AG09309 (cell line): ENCODE measurements at places on chromosomes 6 and 20.

GRCh38 chr20:25495189-25495824, 87.8 kb downstream of the GINS1 start:
- DNase-seq: no peak

DNA sequence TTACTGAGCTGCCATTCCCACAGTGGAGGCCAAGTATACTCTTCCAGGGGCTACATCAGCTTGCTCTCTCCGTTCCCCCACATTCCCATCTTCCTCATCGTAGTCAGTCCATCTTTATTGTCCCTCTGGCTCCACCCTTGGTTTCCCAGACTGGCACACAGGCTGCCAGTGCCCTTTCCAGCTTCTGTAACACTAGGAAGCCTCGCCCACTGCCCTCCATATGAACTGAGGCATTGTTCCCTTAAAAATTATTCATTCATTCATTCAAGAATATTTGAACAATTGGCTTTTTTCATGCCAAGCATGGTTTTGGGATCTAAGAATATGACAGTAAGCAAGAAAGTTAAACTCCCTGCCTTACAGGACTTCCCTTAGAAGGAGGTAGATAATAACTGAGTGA, 14.3 kb downstream of the ROS1 start:
- DNase-seq: no peak

DNA sequence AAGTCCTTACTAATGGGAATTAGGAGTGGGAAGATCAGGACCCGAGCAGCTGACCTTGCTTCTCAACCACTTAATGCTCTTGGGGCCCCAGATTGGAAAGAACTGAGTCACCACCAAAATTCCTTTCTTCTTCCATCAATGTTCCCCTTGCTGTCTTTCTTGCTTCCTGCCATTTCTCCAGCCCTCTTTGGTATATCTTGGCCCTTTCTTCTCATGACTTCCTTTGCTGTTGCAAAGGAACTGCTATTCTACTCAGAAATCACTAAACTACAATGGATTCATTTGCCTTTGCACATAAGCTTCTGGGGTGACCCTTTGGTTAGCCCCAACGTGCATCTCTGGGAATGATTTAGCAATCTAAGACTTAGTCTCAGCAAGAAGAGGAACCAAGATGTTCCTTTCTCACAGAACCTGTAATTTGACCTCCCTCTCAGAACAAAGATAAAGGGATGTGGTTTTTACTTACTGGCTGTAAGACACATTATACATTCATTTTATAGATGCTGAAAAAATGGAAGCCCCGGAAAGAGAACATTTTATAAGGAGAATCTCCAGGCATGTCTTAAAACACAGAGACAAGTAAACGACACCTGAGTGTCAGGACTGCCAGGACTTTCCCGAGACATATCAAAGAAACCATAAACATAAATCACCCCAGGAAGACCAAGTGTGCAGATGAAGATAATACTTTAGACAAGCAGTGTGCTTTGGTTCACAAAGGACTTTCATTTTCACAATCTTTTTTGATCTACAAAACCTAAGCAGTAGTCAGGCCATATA, 99.0 kb upstream of the TNFAIP3 start:
- no peak for DNase-seq

DNA sequence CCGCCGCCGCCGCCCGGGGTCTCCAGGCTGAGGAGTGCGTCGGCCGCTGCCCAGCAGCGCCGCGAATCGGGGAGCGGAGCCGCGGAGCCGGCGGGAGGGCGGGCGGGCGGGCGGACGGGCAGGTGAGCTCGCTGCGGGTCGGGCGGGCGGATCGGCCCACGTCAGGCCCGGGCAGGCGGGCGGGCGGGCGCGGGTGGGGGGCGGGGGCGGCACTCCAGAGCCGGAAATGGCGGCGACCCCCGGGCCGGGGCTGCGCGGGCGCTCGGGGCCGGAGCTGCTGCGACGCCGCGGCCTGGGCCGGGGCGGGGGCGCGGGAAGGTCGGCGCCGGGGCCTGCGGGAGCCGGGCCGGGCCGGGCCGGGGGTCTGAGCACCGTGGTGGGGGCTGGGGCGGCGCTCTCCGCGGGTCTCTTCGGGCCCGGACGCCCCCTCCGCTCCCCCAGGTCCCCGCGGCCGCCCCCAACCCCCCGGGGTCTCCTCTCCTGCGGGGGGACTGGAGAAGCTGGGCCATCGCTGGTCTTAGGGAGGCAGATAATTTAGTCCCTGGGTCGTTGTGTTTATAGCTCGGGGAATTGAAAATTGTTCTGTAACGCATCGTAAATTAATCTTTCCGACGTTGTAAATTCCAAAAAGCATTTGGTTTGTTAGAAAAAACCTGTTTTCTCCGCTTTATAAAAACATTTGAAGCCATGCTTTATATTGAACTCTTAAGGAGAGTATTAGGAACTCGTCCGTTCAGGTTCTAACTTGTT, 451 bp downstream of the DNAJC5 start:
- no peak for DNase-seq

DNA sequence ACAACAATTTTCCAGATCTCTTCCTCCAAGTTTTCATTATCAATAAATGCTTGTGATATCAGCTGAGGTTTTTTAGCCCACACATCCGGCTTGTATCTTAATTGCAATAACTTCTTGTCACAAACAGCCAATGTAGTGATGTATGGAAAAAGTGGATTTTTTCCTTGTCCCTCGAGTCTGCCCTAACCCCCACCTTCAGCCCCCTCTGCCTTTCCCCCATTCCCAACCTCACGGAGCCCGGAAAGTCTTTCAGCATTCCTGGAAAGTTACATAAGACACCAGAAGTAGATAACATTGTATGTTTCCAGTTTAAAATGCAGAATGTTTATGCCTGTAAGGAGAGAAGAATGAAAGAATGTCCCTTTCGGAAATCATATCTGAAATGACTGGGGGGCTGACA, 179.2 kb upstream of the PHACTR1 start:
- no peak for DNase-seq

DNA sequence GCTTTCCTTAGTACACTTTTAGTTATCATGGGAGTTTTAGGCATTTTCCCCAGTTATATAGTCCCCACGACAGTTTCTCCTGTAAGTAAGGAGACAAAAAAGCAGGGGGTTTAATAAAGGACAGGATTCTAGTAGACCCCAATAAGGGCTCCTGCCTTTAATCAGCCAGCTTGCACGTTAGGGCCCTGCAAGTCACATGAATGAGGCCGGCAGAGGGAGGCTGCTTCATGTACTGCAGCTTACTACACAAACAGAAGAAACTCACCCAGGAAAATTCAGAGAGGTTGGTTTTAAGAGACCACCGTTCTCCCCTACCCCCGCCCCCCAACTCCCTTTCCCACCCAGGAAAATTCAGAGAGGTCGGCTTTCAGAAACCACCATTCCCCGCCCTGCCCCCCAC, 229.7 kb upstream of the MOCS1 start:
- DNase-seq: no peak

DNA sequence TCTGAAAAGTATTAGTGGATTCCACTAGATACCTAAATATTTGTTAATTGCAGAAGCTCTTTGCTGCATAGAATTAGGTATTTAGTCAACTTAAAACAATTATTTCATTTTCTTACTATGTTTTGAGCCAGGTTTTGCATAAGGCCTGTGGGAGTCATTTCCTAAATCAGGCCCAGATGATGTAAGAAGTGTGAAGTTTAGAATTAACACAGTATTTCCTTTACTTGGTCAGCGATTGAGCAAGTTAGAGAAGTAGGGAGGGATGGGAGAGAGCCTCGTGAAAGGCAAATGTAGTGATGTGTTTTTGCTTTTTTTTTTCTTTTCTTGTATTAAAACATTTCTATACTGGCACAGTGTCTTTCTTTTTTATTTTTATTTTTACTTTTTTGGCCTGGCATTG, 711.1 kb downstream of the HDGFL1 start:
- DNase-seq: no peak

GRCh38 chr6:84411060-84411629, 183.7 kb upstream of the CEP162 start:
- peak; percentile 52 for DNase-seq

DNA sequence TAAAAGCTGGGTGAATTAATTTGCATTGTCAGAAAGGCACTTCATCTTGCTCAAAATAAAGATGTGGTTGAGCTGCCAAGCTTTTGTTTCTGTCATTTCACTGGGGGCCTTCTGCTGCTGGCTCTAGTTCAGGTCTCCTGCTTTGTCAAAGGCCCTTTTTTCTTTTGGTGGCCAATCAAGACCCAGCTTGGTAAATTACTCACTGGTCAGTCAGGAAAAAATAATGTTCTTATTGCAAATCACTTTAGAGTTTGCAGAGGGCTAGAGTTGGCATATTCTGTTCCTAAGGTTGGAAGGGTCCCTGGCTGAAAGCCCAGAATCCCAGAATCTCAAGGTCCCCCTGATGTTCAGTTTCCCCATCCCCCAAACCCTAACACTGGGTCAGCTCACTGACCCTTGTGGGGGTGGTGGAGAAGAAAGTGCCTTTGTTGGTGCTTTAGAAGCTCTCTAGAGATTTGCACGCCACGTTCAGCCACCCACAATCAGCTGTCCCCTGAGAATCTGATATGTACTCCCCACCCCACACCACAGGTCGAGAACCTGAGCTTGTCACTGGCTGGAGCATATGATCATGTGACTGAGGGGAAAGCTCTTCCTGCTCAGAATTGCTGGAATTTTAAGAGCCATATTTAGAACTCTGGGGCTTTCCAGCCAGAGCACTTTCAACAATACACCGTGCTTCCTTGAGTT, 21.7 kb upstream of the BNIP5 start:
- DNase-seq: no peak

- DNase-seq: no peak
These were observed 27.1 kb downstream of the C20orf173 start for GRCh38 chr20:35502352-35502751.

DNA sequence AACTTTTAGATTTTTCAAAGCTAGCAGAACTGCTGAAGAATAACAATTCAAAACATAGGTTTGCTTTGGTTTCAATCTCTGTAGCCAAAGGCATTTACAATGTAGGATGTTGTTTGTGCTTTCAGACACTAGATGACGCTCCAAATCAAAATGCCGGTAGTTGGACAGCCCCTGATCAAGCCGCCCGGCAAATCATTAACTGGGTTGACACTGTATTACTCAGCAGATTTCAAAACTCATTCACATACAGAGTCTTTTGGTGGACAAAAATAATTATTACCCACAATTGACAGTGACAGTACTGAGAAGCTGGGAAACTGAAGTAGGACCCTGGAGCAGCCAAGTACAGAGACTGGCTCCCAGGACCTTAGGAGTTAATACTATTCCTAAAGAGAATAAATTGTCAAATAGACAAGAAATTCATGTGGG, 21.3 kb upstream of the HFE start:
- DNase-seq: no peak

DNA sequence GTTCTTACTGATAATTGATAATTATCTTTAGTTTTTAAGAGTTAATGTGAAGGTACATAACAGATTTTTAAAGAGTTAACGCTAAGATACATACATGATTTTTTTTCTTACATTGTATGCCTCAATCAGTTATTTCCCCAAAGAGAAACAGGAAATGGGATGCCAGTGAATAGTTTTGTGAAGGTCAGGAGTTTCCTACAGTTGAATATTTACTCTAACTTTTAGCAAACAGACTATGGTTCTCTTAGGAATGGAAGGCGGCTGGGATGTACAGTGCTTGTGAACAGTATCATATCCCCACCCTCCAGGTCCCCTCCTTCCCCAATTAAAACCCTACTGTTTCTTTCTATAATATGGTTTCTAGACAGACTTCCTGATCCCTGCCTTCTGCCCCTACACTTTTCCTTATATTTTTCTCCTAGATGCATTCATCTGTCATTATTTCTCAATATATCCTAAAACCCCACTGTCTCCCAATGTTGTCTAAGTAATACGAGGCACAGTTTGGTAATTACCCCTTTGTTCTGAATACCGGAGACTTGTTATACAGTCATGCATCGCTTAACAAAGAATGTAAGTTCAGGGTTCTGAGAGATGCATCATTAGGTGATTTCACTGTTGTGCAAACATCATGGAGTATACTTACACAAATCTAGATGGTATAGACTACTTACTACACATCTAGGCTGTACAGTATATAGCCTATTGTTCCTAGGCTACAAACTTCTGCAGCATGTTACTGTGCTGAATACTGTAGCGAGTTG, 29.2 kb downstream of the SLC35A1 start:
- no peak for DNase-seq

DNA sequence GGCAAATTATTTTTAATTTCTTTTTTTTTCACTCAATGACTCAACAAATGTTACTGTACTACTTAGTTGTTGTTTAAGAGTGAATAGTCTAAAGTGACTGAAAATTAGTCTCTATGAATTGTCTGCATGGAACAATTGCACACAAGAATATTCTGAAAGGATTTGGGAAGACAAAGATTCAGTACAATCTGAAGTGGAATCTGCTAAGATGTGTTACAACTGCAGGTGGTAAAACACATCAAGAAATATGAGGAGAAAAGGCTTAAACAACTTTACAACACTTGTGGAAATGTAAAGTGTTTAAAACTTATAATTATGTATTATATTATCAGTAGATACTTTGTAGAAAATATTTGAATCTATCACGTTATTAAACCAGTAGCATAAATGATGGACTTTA, 193.4 kb downstream of the WDR27 start:
- DNase-seq: no peak

DNA sequence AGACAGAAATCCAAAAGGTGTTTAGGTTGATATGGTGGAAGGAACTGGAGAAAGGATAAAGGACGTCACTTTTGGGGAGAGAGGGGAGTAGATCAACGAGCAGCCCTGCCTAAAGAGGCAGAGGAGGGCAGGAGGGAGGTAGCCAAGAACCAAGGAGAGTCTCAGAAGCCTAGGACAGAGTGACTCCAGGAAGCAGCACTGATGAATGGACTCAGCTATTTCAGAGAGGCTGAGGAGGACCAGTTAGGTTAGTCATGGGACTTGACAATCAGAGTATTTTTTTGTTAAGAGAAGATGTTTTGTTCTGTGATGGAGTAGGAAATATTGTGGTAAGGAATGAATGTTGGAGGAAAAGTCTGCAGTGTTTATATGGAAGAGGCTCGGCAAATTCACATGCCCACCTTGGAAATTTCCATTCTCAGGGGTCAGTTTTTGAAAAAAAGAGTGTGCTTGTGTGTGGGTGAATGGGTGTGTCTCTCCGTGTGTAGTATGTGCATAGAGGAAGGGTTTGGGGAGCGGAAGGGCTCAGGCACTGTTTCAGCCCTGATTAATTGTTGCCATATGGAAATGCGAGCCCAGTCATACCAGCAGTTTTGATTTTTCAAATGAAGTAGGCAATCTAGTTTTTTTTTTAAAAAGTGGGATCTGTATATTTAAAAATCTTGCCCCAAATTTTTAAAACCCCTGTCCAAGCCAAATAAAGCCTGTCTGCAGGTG, 303.6 kb downstream of the SAMD5 start:
- no peak for DNase-seq

DNA sequence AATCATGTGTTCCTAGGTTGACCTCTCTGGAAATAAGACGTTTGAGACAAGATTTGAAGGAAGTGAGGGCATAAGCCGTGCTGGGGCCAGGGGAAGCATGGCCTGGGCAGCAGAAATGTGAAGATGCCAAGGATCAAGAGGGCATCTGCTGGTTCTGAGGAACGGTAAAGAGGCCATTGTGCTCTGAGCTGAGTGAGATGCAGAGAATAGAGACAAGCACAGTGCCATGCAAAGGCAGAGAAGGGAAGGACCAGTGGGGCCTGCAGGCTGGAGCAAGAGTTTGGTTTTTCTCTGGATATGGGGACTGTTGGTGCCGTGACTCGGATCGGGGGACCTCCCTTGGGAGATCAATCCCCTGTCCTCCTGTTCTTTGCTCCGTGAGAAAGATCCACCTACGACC, 50.8 kb downstream of the SMPDL3A start:
- DNase-seq: no peak

GRCh38 chr6:127221201-127221600, 45.5 kb upstream of the RNF146 start:
- DNase-seq: no peak

GRCh38 chr6:138550346-138550767, 51.1 kb upstream of the NHSL1 start:
- DNase-seq: no peak
